WTC11 (cell line): ENCODE measurements at places on chromosomes 4 and X. TPM values are rescaled to one million over a fixed set of nuclear protein-coding genes. Genes with fewer than 3 reads are reported as not detected.

STBD1 gene
- total RNA-seq = 1.4 to 2.6 TPM (median 2.0 TPM) in 3 replicates

GRCh38 chrX:152915541-152916241 lies 17.8 kb downstream of the ZNF185 start:
- H3K27me3 ChIP-seq = no peaks in the 10 kb centered on the region
- peak; percentile 54 for DNase-seq
- H3K27ac ChIP-seq = 0 out of 2 replicates have a peak overlapping the region, but pooled peaks have one; percentile 23
- peaks cover 6% of the 10 kb centered on the region for H3K4me1 ChIP-seq
- no peaks in the 10 kb centered on the region for H3K36me3 ChIP-seq

- no peak overlapping the region for H3K27ac ChIP-seq
- H3K36me3 ChIP-seq = peaks cover 32% of the 10 kb centered on the region
- no peaks in the 10 kb centered on the region for H3K4me1 ChIP-seq
Measured at GRCh38 chr4:150278206-150278605, 200.0 kb downstream of the DCLK2 start.

- no peak for DNase-seq
- H3K27ac ChIP-seq = no peak overlapping the region
- 0 out of 2 replicates have a peak, but pooled peaks cover 3% of the 10 kb centered on the region for H3K36me3 ChIP-seq
- H3K4me1 ChIP-seq = peaks cover 11% of the 10 kb centered on the region
- H3K4me3 ChIP-seq = no peak overlapping the region
- no peaks in the 10 kb centered on the region for H3K27me3 ChIP-seq
Measured at GRCh38 chr4:188680004-188680666, 540.9 kb downstream of the TRIML1 start.

DNA sequence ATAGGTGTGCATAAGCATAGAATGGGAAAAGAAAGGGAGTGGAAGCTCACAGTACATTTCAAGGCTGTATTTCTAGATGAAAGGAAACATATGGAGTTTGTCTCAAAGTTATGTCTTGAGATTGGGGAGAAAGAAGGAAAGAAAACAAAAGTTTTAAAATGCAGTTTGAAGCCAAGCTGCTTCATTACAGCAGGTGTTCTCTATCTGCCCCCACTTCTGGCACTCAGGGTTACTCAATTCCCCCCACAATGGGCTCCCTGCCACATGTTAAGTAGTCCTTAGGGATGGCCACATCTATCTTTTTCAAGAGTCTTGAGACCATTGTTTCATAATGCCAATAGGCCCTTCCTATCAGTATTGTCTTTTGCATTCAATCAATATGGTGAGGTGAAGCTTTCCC lies 367.4 kb upstream of the ANXA10 start:
- H3K27me3 ChIP-seq = no peaks in the 10 kb centered on the region
- H3K36me3 ChIP-seq = peaks cover 12% of the 10 kb centered on the region
- H3K4me1 ChIP-seq = no peaks in the 10 kb centered on the region
- no peak for DNase-seq
- H3K27ac ChIP-seq = no peak overlapping the region

- H3K4me3 ChIP-seq = no peak overlapping the region
- H3K4me1 ChIP-seq = peaks cover 26% of the 10 kb centered on the region
- DNase-seq = no peak
- no peak overlapping the region; the same call in 1 of the 2 replicates for H3K27ac ChIP-seq
Measured at GRCh38 chr4:90209922-90210321, 82.7 kb downstream of the CCSER1 start.

DNA sequence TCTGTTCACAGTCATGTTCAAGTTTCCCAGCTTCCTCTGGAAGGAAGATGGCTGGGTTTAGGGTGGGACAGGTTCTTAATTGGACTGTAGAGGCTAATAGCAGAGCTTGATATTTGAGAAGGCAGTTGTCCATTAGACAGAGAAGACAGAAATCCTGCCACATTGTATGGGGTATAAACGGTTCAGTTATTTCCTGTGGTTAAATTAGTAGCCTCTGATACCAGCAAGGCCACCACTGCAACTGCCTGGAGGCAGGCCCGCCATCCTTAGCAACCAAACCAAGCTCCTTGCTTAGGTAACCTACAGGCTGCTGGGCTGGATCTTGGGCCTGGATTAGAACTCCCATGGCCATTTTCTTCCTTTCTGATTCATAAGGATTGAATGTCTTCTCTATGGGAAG lies 1367.0 kb downstream of the PCDH7 start:
- H3K27ac ChIP-seq = no peak overlapping the region
- no peaks in the 10 kb centered on the region for H3K4me1 ChIP-seq
- no peaks in the 10 kb centered on the region for H3K27me3 ChIP-seq
- no peaks in the 10 kb centered on the region for H3K36me3 ChIP-seq

DNA sequence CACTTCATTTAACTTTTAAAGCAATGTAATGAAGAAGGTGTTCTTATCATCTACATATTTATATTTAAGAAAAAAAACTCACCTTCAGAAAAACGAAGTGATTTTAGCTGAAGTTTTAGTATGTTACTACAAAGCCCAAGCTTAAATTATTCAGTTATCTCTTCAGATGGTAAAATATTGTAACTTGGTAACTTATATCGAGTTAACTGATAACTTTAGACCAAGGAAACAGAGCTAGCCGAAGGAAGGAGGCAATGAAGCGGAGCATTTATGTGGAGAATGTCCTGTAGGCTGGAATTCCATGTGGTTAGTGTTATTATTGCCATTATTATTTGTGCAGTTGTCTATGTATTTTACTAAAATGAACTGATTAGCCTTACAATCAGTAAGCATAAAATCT lies 1102.1 kb upstream of the LCORL start:
- no peak overlapping the region for H3K4me3 ChIP-seq
- H3K4me1 ChIP-seq = 0 out of 2 replicates have a peak, but pooled peaks cover 9% of the 10 kb centered on the region
- no peaks in the 10 kb centered on the region for H3K27me3 ChIP-seq
- H3K36me3 ChIP-seq = no peaks in the 10 kb centered on the region

PDLIM3 gene
- total RNA-seq = 6.2 to 7.0 TPM (median 6.9 TPM) in 3 replicates

DNA sequence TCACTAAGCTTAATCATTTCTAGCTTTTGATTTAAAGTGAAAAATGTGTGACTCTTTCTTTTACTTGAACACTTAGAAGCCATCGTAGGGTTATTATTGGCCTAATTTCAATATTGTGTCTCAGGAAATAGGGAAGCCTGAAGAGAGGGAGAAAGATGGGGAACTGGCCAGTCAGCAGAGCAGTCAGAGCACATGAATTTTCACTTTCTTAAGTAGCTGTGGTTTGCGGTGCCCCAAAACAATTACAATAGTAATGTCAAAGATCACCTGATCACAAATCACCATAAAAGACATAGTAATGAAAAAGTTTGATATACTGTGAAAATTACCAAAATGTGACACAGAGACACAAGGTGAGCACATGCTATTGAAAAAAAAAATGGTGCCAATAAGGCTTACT lies 45.5 kb downstream of the CENPC start:
- no peaks in the 10 kb centered on the region for H3K27me3 ChIP-seq
- no peak for DNase-seq
- peaks cover 14% of the 10 kb centered on the region for H3K36me3 ChIP-seq
- no peaks in the 10 kb centered on the region for H3K4me1 ChIP-seq
- no peak overlapping the region for H3K4me3 ChIP-seq

DNA sequence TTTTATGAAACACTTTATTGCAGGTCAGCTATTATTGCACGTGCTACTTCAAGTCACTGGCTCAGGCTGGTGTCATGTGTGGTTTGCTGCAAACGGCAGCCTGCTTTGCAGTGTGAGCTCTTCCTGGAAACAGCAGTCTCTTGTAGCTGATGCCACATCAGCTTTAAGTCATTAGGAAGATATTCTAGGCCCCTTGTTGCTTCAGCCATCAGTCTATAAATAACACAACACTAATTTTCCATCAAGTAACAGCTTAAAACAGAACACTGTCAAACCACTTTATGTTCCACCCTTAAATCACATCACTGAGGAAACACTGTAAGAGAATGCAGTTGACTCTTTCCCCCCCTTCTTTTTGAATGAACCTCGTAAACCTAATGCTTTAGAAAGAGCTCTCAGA lies 93.8 kb downstream of the GATB start:
- no peak for DNase-seq
- no peaks in the 10 kb centered on the region for H3K4me1 ChIP-seq
- peaks cover 12% of the 10 kb centered on the region for H3K36me3 ChIP-seq
- no peak overlapping the region for H3K4me3 ChIP-seq

GRCh38 chr4:142582340-142582739 lies 263.8 kb downstream of the INPP4B start:
- no peak overlapping the region for H3K27ac ChIP-seq
- H3K27me3 ChIP-seq = no peaks in the 10 kb centered on the region
- no peaks in the 10 kb centered on the region; the same call in 1 of the 2 replicates for H3K4me1 ChIP-seq
- no peak for DNase-seq
- H3K36me3 ChIP-seq = no peaks in the 10 kb centered on the region

GRCh38 chr4:154304679-154305078 lies 186.9 kb downstream of the DCHS2 start:
- no peaks in the 10 kb centered on the region for H3K4me1 ChIP-seq
- peaks cover 3% of the 10 kb centered on the region for H3K36me3 ChIP-seq
- H3K4me3 ChIP-seq = no peak overlapping the region
- no peak overlapping the region for H3K27ac ChIP-seq
- no peak for DNase-seq

SULT1B1 gene
- 0.02 to 0.14 TPM (median 0.04 TPM) in 3 replicates for total RNA-seq

- no peak overlapping the region for H3K4me3 ChIP-seq
- no peaks in the 10 kb centered on the region for H3K4me1 ChIP-seq
- no peaks in the 10 kb centered on the region for H3K27me3 ChIP-seq
- no peak overlapping the region for H3K27ac ChIP-seq
Measured at GRCh38 chr4:189385579-189385978, 555.1 kb upstream of the FRG1 start.
